ENCODE measurements at places on chromosomes 2 and 18.

- DNase-seq: no peak
Observed at GRCh38 chr2:35714883-35715282, 640.7 kb upstream of the CRIM1 start.

DNA sequence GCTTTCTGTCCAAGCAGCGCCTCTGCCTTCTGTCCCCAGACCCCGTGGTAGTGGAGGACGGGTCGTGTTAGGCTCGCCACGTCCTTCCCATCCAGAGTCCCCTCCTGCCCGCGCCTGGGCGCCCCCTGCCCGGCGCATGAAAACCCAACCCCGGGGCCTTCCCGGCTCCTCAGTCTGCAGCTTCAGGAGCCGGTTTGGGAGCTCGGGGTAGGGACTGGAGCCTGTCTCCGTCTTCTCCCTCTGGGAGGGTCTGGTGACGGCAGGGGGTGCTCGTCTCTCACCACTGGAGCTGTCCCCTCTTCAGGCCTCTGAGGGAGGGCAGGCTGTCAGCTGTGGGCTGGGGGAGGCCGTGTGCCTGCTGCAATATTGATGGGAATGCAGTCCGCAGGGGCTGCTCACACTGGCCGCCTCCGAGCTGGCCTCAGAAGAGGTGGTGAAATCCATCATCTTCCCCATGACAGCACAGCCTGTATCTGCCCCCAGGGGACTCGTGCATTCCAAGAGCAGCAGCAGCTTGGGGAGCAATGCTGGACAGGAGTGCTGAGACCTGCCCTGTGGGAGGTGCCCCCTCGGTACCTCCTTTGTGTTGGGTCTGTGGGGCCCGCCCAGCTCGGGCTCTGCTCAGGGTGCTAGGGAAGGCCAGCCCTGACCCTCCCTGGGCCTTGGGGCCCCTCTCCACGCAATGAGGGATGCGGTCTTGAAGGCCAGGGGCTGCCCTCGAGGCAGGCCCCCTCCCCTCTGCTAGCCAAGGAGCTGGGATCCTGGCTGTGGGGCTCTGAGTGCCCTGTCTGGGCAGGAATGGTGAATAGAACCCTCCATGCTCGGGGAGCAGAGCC is 17.8 kb upstream of the KLHL30 start:
- DNase-seq: no peak

GRCh38 chr2:85844486-85844885 is 44.3 kb downstream of the ST3GAL5 start:
- no peak for DNase-seq

GRCh38 chr2:96587843-96588242 is 50.3 kb downstream of the KANSL3 start:
- no peak for DNase-seq

- no peak for DNase-seq
Observed at GRCh38 chr2:240464514-240465241, 29.2 kb downstream of the GPC1 start.
